Fibroblast of the aortic adventitia (primary cell): ENCODE measurements at places on chromosomes 1 and 21. TPM values are rescaled to one million over a fixed set of nuclear protein-coding genes. Genes with fewer than 3 reads are reported as not detected.

The MFSD2A gene
- total RNA-seq = 0.49 and 2.3 TPM in 2 replicates

The DCST1 gene
- not detected in 2 replicates for total RNA-seq

The MACO1 gene
- 17.3 and 23.4 TPM in 2 replicates for total RNA-seq

The CGN gene
- total RNA-seq = 0.09 and 1.1 TPM in 2 replicates

The FALEC gene
- total RNA-seq = not detected in 2 replicates

The RGS13 gene
- not detected in 2 replicates for total RNA-seq

The FAM3B gene
- not detected in 2 replicates for total RNA-seq

The AUNIP gene
- total RNA-seq = 4.8 TPM in 1 of 2 replicates, not detected in the other

The GUCA2B gene
- not detected in 2 replicates for total RNA-seq

The CTSE gene
- not detected in 2 replicates for total RNA-seq

The VANGL2 gene
- total RNA-seq = not detected in 2 replicates

The ITLN2 gene
- total RNA-seq = 3.8 TPM in 1 of 2 replicates, not detected in the other

The CR1L gene
- not detected in 2 replicates for total RNA-seq

The HUNK gene
- total RNA-seq = 0.45 and 4.3 TPM in 2 replicates

The TMEM167B gene
- 26.1 and 28.8 TPM in 2 replicates for total RNA-seq

The AXDND1 gene
- total RNA-seq = 0.25 and 0.36 TPM in 2 replicates

The THRAP3 gene
- total RNA-seq = 47.8 and 130 TPM in 2 replicates

The GBP4 gene
- total RNA-seq = 0.09 and 3.7 TPM in 2 replicates

The KDF1 gene
- total RNA-seq = not detected in 2 replicates

The PADI2 gene
- total RNA-seq = 0.09 and 0.16 TPM in 2 replicates

The CD5L gene
- total RNA-seq = not detected in 2 replicates

The GPR25 gene
- not detected in 2 replicates for total RNA-seq

The BACE2 gene
- 122 and 127 TPM in 2 replicates for total RNA-seq

The BSND gene
- total RNA-seq = not detected in 2 replicates

The RAB3B gene
- 3.6 and 63.4 TPM in 2 replicates for total RNA-seq

The USH2A gene
- total RNA-seq = under 0.01 TPM in 1 of 2 replicates, not detected in the other

The PLA2G2C gene
- total RNA-seq = not detected in 2 replicates

The LCE1B gene
- total RNA-seq = not detected in 2 replicates

The LAX1 gene
- 0.74 TPM in 1 of 2 replicates, not detected in the other for total RNA-seq

The HSF2BP gene
- 2.3 and 7.3 TPM in 2 replicates for total RNA-seq

The FHAD1 gene
- 0.63 and 0.74 TPM in 2 replicates for total RNA-seq

The TTC22 gene
- under 0.01 TPM in 1 of 2 replicates, not detected in the other for total RNA-seq

The ZBTB8A gene
- 7.1 and 10.8 TPM in 2 replicates for total RNA-seq

The SPRR2A gene
- total RNA-seq = not detected in 2 replicates

The CFAP45 gene
- 0.27 and 1.4 TPM in 2 replicates for total RNA-seq

The TNFAIP8L2 gene
- total RNA-seq = not detected in 2 replicates

The OR2AK2 gene
- total RNA-seq = not detected in 2 replicates

The ARID4B gene
- 36.7 and 58.4 TPM in 2 replicates for total RNA-seq

The CRNN gene
- not detected in 2 replicates for total RNA-seq

The ZNF124 gene
- total RNA-seq = 22.7 and 33.4 TPM in 2 replicates

The ATP6V1G3 gene
- not detected in 2 replicates for total RNA-seq

The FAM72C gene
- total RNA-seq = 0.45 TPM in 1 of 2 replicates, not detected in the other

The ZNHIT6 gene
- total RNA-seq = 17.9 and 18.1 TPM in 2 replicates

The OXCT2 gene
- 0.98 and 0.99 TPM in 2 replicates for total RNA-seq

The CATSPER4 gene
- total RNA-seq = not detected in 2 replicates

The CHD5 gene
- total RNA-seq = 0.08 and 0.09 TPM in 2 replicates

The GABRD gene
- total RNA-seq = not detected in 2 replicates

The CD53 gene
- not detected in 2 replicates for total RNA-seq

The DCDC2B gene
- not detected in 2 replicates for total RNA-seq

The OR2L8 gene
- not detected in 2 replicates for total RNA-seq

The LRRC38 gene
- not detected in 2 replicates for total RNA-seq

The IFNLR1 gene
- total RNA-seq = 0.36 TPM in 1 of 2 replicates, not detected in the other

The SLC35E2B gene
- 37.6 and 54.8 TPM in 2 replicates for total RNA-seq

The EVI5 gene
- total RNA-seq = 55.3 and 126 TPM in 2 replicates

The MYBPH gene
- 0.08 TPM in 1 of 2 replicates, not detected in the other for total RNA-seq

The RIMS3 gene
- total RNA-seq = 0.36 and 0.57 TPM in 2 replicates

The AKR7A2 gene
- total RNA-seq = 38.1 and 68.4 TPM in 2 replicates
